ENCODE measurements at places on chromosomes 4 and X.

- DNase-seq, result no peak
Observed at GRCh38 chr4:73718375-73719373, 21.7 kb upstream of the CXCL8 start.

GRCh38 chr4:158869001-158869400, 100.2 kb downstream of the FNIP2 start:
- DNase-seq, result no peak

- DNase-seq, result no peak
Observed at GRCh38 chr4:18608908-18609533, 587.5 kb upstream of the LCORL start.

GRCh38 chr4:14132301-14132700, 504.8 kb upstream of the BOD1L1 start:
- no peak for DNase-seq

DNA sequence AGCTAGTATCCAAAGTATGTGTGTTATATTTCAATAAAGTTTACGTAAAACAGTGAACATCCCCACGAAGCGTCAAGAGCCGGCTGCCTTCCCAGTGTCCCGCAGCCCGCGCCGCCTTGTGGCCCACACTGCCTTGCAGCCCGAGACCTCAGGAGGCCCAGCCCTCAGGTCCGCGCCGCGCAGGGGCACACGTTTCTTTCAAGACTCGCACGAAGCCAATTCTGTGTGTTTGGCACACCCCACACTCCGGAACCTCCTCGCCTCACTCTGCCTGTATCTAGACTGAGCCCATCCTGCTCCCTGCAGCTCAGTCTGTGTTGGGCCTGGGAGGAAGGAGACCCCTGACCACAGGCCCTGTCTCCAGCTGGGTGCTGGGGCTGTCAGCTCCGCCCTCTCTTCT, 5.8 kb downstream of the LRPAP1 start:
- no peak for DNase-seq

DNA sequence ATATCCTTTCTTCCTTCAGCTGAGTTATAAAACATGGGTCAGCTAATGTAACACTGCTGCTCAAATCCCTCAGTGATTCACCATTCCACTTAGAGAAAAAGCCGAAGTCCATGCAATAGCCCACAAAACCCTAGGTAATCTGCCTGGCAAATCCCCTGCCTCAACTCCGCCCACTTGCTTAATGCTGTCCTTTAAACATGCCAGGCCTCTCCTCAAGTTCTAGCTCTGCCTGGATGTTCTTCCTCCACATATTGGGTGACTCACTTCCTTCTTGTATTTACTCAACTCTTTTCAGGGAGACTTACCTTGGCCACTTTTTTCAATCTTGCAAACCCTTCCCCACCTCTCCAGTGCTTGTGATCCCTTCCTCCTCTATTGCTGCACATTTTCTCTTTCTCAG, 89.8 kb downstream of the EMCN start:
- no peak for DNase-seq

- DNase-seq, result no peak
Observed at GRCh38 chr4:19304028-19304427, 947.7 kb upstream of the SLIT2 start.

- no peak for DNase-seq
Observed at GRCh38 chr4:105755375-105755774, 46.8 kb downstream of the GSTCD start.

DNA sequence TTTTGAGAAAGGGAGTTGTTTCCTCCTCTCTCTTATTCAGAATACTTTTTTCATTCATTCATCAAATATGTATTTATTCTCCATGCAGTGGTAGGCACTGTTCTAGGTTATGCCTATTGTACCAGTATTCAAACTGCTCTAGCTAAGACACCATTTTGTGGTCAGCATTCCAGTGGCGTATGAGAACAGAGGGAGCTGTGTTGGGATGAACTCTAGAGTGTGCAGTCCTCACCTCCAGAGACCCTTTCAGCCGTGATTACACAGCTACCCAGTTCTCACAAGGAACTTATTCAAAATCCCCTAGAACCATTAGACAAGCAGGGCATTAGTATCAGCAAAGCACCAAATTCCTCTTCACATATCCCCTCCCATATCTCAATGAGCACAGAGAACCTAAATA, 4.2 kb downstream of the TLR1 start:
- DNase-seq, result no peak

DNA sequence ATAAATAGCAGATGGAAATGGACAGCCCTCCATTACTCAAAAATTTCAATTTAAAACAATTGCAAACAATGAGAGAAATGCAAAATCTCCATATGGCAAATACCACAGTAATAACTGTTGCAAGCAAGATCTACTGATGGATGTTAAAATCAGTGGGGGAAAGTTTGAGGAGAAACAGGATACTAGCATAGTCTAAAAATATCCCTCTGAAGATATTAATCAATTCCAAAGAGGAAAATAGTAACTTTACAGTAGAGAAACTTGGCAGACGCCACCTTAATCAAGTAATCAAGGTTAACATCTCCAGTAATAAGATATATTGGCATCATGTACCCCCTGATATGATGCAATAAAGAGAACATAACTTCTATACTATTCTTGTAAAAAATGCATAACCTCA, 344.8 kb downstream of the ZNF674 start:
- no peak for DNase-seq

DNA sequence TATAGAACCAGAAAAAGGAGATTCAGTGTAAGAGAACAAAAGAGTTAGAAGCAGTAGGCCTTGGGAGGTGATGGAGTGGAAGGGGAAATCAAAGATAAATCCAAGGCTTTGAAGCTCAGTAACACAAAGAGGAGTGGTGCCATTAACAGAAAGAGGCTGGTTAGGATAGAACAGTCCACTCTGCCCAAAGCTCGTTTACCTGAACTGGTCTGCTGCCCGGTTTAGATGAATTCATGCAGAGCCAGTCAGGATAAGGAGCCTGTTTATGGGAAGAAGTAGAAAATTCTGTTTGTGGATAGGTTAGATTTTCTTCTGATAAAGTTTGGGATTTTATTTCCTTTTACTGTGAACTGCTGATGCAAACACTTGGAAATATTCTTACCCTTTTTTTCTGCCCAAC, 80.6 kb downstream of the HMGB2 start:
- DNase-seq, result no peak

DNA sequence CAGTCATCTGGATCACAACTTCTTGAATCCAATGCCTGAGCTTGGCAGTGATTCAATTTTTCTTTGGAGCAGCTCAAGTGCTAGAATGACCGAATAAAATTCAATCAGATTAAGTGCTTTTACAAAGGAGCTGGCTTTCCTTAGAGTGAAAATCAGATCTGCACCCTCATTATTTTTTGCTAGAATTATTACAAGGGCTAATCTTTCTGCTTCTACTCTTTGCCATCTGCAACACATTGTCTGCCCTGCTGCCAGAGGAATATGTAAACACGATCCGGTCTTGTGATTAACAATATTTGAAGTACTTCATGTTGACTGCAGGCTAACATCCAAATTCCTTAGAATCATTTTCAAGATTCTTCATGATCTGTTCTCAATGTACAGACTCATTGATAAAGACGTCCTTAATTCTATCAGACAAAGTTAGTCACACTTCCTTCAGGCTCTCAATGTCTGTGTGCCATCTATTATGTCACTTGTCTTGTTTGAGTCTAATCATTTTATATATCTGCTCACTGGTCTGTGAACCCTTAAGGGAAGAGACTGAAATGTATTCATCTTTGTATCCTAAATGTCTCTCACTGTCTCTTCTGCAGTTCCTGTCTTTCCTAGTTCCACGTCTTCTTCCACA, 531.2 kb downstream of the GALNTL6 start:
- DNase-seq, result no peak

All from stimulated activated naive CD8-positive, alpha-beta T cell treated with anti-CD3 and anti-CD28 coated beads, Interleukin-15, Interleukin-2, amounts not matched to agents 100 U/mL and 50 U/mL, for 24 hours (primary cell).